ENCODE measurements at places on chromosomes 13 and 19.
A peak's percentile ranks its signal among the peaks of the same experiment; 100 is the strongest.

GRCh38 chr13:58266271-58266670, 634.7 kb downstream of the PCDH17 start:
- DNase-seq = no peak

DNA sequence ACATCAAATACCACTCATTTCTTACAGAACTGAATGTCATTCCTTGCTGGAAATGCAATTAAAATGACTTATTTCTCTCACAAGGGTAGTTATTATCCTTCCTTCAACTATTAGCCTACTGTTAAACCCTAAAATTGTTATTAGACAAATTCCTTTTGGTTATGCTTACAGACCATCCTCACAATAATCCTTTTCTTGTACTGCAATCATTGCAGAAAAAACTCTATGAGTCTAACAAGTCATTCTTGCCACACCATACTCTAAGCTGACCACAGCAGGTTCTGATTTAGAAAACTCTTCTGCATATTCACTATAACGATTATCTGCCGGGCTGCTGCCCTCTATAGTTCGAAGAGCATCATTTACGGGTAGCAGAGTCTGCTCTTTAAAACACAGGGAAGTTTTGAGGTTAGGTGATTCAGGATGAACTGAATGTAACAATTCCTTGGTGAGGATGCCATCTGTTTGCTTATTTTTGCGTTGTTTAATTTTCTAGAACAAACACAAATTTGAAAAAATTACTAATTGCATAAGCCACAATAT, 38.2 kb downstream of the MTMR6 start:
- DNase-seq = no peak

DNA sequence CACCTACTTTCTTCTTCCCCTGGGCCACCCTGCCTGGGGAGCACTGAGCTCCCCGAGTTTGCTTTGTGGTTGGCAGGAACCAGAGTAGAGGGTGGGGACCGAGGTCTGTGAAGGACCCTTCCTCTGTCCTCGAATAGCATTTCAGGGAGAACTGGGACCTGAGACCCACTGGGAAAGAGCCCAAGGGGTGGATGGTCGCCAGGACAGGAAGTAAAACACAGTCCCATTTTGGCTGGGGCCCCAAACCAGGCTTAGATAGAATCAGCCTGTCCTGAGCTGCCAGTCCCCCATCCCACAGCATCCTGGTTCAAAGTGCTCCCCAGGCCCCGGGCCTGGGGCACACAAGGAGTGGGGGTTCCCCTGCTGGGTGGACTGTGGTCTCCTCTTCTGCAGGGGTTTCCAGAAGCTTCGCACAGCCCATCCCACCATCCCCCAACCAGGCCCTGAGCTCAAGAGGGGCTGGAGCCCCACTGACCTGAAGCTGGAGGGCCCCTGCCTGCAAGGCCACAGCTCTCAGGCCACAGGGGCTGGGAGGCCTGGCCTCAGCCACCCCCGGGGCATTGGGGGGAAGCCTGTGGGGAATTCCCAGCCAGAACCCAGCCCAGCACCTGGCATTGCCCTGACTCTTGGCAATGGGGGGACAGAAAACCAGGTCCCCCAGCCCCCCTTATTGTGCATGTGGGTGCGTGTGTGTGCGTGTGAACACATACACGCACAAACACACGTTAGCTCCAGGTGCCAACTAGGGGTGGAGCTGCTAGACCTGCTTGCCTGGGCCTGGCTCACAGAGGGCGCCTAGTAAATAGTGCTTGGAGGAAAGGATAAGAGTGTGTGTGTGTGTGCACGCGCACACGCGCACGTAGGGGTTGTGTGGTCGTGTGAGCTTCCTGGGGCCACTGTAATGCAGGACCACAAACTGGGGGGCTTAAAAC, 995 bp upstream of the MKNK2 start:
- DNase-seq = no peak

DNA sequence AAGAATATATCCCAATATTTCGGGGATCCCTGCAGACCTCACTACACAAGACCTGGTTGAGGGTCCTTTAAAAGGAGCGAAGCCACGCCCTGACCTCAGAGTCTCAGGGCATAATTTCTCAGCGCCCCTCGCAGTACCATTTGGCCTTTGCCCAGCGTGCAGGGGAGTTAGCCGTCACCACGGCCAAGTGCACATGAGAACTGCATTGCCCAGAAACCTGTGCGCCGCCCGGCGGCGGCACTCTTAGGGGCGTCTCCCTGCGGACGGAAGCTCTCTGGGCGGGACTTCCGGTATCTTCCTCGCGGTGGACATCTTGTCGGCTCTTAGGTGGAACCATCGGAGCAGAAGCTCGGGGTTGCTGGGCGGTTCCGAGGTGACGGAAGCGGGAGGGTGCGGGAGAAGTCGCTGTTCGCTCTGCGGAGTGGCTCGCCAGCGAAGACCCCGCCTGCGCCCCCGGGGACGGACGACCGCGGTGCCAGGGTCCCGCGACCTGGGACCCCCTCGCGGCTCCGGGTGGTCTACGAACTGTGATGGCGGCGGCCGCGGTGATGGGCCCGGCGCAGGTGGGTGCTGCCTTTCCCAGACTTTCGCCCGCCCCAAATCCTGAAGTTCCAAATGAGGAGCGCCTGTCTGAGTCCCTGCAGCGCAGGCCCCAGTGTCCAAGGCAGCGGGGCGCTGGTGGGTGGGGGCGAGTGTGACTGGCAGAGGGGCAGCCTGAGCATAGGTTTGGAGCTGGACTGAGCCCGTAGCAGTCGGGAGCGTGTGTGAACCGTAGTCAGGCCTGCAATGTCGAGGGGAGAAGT, at the start of gene ZNF134:
TSS of gene ZNF134 (plus strand) at position 302 of the 803 bp plus-strand sequence. CDS start 5,227 bp downstream, outside the sequence.
- DNase-seq = peak; percentile 94

Data from germinal center (tissue), 1 donor.